Thymus (tissue), 14 donors: ENCODE measurements at places on chromosomes 1 and 21. TPM values are rescaled to one million over a fixed set of nuclear protein-coding genes. Genes with fewer than 3 reads are reported as not detected.

The FGGY gene
- 25.3 TPM for polyA plus RNA-seq

The ELF3 gene
- 13.6 TPM for polyA plus RNA-seq

The DRAXIN gene
- polyA plus RNA-seq, result 0.14 TPM

The UBL4B gene
- polyA plus RNA-seq, result 0.11 TPM

The IRF2BP2 gene
- 60.3 TPM for polyA plus RNA-seq

The PRAMEF1 gene
- 0.11 TPM for polyA plus RNA-seq

The GBP1 gene
- 53.0 TPM for polyA plus RNA-seq

The FLG2 gene
- polyA plus RNA-seq, result 1.8 TPM

The SLFNL1 gene
- 0.82 TPM for polyA plus RNA-seq

The PLD5 gene
- 0.25 TPM for polyA plus RNA-seq

The TYW3 gene
- 25.5 TPM for polyA plus RNA-seq

The AQP10 gene
- polyA plus RNA-seq, result 0.09 TPM

The DMRTA2 gene
- polyA plus RNA-seq, result 1.5 TPM

The S100A11 gene
- 1,404 TPM for polyA plus RNA-seq

The CD101 gene
- 3.4 TPM for polyA plus RNA-seq

The C1orf87 gene
- 0.11 TPM for polyA plus RNA-seq

The PEAR1 gene
- 2.5 TPM for polyA plus RNA-seq

The AUNIP gene
- polyA plus RNA-seq, result 0.59 TPM

The CFHR3 gene
- not detected for polyA plus RNA-seq

The OVAAL gene
- polyA plus RNA-seq, result 0.14 TPM

The RPE65 gene
- polyA plus RNA-seq, result 0.16 TPM
